Neural crest cell (in vitro differentiated cells): ENCODE measurements at places on chromosomes 3 and 15. TPM values are rescaled to one million over a fixed set of nuclear protein-coding genes. Genes with fewer than 3 reads are reported as not detected.

Gene WDR93
- 0.20 TPM in 1 of 2 replicates, not detected in the other for total RNA-seq

DNA sequence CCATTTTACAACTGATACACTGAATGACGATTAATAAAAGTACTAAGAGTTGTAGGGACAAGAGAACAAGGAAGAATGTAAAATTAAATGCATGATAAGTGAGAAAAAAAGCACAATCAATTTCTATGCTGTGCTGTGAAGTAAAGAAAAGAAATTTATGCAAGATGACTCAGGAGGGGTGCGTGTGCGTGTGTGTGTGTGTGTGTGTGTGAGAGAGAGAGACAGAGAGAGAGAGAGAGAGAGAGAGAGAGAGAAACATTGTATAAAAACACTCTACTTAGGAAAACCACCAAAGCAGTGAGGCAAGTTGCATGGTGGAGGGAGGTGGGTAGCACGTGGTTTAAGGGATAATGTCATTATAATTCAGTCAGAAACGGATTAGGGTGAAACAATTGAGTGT, 580.8 kb upstream of the ALCAM start:
- DNase-seq, result no peak

DNA sequence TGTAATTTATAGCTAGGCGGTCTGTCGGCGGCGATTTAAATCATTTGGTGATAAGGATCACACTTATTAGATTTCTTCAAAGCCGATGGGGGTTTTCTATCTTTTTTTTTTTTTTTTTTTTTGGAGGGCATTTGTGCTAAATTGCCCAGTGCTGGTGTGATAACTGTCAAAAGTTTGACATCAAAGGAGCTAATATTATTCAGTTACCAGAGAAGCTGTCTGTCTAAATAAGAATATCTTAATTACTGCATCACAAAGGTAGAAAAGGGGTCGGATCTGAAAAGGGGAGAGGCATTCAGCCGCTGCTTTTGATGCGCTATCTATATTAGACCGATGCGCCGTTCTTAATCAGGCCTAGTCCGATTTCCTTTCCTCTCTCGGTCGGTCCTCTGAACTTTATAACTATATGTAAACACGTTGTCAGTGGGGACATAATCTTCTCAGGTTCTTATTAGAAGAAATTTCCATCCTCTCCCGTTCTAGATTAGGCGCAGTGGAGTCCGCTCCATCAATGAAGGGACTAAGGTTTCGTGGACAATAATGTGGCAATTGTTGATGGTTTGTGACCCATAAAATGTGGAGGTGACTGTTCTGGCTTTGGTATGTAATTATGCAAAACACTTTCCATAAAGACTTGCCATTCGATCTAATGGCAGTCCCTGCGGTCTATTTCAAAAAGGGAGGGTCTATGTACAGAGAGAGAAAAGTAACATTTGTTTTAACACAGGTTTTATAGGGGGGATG, 31.7 kb downstream of the NR2F2 start:
- DNase-seq, result no peak

GRCh38 chr15:74188216-74188615, 14.4 kb downstream of the STRA6 start:
- no peak for DNase-seq

Gene ROBO1
- total RNA-seq, result 83.5 and 88.7 TPM in 2 replicates

Gene WDR48
- total RNA-seq, result 44.7 and 47.2 TPM in 2 replicates

GRCh38 chr3:46321461-46322104, 32.3 kb upstream of the CCR2 start:
- no peak for DNase-seq

Gene MUC20
- 2.3 and 3.0 TPM in 2 replicates for total RNA-seq

- no peak for DNase-seq
These were observed 12.4 kb downstream of the GNB5 start for GRCh38 chr15:52178765-52179164.

DNA sequence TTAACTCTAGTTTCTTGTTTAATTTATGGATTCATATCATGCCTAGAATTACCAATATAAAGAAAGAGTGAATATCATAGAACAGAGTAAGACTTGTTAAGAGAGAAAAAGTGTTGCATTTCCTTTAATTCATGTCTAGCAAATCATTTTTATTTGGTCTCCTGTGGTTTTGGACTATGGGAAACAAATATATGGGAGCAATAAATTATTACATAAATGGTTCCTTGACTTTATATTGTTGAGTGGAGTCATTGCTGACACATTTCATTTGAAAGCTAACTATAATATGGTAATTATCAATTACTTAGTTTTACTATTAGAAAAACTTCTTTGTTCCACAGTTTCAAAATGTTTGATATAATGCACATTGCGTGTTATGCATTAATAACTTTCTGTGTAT, 144.7 kb upstream of the CGNL1 start:
- no peak for DNase-seq

- DNase-seq, result no peak
These were observed 456.7 kb upstream of the THBS1 start for GRCh38 chr15:39124155-39124552.

DNA sequence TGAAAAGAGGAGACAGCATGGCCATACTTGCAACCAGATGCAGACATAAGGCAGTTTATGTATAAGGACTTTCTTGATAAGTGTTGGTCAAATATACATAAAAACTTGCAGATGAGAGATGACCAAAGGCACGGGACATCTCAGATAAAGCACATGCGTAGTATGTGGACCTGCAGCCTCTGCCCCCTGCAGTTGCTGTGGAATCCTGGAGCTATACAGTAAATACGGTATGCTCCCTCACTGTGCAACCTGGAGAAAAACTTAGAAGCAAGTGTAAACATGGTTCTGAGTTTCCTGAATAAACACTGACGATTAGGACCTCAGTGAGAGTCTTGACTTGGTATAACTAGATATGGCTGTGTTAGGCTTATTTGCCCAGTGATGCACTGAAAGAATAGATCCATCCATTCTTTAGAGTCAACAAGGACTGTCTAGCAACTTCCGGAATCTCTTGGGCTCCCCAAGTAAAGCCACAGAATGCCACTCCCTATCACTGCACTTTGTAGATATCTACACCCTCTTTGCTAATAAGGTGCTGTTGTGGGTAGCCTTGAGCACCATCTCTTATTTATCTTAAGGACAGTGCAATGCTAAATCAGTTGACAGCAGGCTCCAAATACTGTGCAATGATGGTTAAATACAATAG, 40.2 kb downstream of the GJD2 start:
- no peak for DNase-seq

DNA sequence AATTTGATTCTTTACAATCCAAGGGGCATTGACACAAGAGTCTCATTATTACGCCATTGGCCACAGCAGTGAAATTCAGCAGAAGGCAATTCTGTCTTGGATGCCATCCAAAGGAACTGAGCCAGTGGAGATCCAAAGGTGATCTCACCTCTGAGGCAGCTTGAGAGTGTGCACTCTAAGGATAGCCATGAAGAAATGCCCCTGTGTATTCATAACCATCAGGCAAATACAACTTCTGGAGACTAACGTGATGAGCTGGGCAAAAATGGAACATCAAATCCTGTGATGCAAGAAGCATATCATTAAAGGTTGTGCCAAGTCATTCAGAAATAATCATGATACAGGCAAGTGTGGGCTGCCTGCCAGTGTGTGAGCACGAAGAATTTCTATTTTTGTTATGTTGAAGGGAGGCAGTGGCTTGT, 41.4 kb downstream of the ROBO2 start:
- no peak for DNase-seq

GRCh38 chr3:62289922-62290321, 83.4 kb downstream of the FEZF2 start:
- DNase-seq, result no peak

DNA sequence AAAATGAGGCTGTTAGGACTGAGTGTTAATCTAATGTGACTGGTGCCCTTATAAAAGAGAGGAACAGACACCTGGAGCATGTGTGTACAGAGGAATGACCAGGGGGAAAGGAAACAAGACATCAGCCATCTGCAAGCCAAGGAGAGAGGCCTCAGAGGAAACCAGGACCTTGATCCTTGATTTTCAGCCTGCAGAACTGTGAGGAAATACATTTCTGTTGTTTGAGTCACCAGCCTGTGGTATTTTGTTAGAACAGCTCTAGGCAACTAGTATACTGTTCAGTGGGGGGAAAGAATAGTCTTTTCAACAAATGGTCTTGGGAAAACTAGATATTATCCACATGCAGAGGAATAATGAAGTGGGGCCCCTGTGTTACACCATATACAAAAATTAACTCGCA, 80.6 kb downstream of the CCR1 start:
- no peak for DNase-seq

GRCh38 chr3:45617430-45618080, 23.0 kb downstream of the LIMD1 start:
- DNase-seq, result no peak

- no peak for DNase-seq
These were observed 34.2 kb upstream of the PEX5L start for GRCh38 chr3:180070925-180071324.

GRCh38 chr3:35936571-35936970, 297.2 kb downstream of the ARPP21 start:
- DNase-seq, result no peak

GRCh38 chr15:89396723-89397652, 62.4 kb upstream of the POLG start:
- no peak for DNase-seq

DNA sequence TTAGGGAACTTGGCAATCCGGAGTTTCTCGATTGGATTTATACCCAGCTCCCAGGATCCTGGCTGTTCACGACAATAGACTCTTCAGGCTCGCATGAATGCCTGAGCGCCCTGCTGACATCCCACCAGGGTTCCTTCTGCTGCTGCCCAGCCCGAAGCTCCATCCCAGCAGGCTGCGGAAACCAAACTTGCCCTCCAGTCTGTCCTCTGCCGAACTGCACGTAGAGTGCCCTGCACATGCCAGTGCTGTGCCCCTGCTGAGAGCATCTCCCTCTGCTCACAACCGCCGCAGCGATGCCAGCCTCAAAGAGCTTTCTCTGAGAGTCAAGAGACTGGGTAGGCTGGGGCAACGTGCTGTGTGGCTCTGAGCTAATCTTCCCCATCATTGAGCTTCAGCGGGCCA, 6.9 kb downstream of the ADAMTS7 start:
- no peak for DNase-seq

- DNase-seq, result no peak
These were observed 61.1 kb downstream of the MLH1 start for GRCh38 chr3:37054370-37054769.

Gene LRRC15
- not detected in 2 replicates for total RNA-seq

Gene SEMA3F
- total RNA-seq, result 4.2 and 5.8 TPM in 2 replicates

Gene ISLR
- total RNA-seq, result 1.5 and 2.6 TPM in 2 replicates

Gene AMOTL2
- 55.6 and 59.5 TPM in 2 replicates for total RNA-seq

DNA sequence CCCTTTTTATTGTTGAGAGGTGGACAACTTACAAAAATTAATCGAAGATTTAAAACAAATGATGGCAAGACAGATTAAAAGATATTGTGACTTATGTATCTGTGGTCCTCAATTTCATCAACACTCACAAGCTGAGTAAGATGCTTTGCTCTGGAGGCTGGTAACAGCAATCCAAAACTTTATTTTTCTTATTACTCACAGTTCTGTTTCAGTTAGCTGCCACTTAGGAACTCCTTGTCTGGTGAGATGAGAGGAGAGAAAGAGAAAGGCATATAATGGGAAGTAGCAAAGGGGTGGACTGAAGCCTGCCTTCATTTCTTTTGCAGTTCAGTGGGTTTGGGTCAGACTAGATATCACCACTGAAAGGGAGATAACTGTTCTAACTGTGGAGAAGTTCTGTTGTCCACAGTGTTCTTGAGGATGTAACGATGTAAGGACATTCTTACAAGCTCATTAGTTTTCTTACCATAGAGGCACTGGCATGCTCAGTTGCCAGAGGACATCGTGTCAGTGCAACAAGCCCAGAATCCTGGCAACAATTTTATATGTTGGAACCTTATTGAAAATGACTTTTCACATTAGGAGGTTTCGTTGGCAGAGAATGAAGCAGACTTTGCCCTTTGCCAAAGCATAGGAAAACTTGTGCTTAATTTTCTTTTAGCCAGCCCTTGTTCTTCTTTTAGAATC, 93.6 kb downstream of the PLCL2 start:
- DNase-seq, result no peak

Gene PODXL2
- 70.8 and 74.0 TPM in 2 replicates for total RNA-seq

DNA sequence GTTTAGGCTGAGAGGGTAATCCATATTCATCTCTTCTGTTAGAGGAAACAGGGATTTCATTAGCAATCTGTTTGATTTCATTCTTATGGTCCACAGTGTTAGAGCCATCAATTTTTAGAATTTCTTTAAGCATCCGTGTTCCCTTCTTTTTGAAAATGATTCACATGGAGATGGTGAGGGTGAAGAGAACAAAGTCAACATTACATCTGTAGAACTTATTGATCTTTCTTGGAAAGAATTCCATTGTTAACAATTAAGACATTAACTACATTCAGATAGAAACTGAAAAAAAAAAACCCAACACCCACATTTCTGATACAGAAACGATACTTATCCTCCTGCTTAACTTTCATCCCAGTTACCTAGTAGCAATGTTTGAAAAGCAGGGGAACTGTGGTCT, 107.0 kb upstream of the GK5 start:
- no peak for DNase-seq

Gene MME
- 0.52 and 0.91 TPM in 2 replicates for total RNA-seq

- no peak for DNase-seq
These were observed 248.2 kb upstream of the GPR149 start for GRCh38 chr3:154678041-154678654.

DNA sequence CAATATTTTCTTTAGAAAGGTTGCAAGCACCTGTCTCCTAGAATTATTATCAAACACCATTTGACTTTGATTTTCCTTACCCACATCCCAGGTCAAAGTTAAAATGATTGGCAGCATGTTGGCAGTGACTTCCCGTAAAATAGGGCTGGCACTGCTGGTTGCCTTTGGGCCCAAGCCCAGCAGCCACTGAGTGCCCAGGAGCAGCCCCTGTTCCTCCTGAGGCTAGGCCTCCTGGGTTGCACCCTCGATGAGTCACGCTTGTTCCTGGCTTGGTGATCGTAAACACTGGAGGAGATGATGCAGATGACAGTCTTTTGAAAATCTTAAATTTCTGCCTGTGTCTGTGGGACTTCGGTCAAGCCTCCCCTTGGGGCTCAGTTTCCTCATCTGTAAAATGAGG, 290.0 kb downstream of the TLE3 start:
- DNase-seq, result no peak
